ENCODE measurements at places on chromosomes 6 and 20.
A peak's percentile ranks its signal among the peaks of the same experiment; 100 is the strongest.

DNA sequence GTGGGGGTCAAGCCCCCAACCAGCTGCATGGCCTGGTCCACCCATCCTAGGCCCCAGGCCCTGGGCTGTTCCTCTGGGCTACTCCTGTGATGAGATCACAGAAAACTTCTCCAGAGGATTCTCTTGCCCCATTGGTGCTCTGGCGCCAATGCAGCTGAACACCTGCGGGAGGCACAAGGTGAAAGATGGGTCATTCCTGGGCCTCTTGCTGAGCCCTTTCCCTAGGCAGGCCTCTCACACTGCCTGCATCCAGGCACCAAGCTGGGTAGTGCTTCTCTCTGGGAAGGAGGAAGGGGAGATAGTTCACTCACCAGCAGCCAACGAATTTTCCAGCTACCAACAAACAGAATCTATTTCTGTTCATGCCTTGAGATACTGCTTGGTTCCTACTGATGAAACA lies 142.1 kb downstream of the PXDC1 start:
- DNase-seq = no peak

DNA sequence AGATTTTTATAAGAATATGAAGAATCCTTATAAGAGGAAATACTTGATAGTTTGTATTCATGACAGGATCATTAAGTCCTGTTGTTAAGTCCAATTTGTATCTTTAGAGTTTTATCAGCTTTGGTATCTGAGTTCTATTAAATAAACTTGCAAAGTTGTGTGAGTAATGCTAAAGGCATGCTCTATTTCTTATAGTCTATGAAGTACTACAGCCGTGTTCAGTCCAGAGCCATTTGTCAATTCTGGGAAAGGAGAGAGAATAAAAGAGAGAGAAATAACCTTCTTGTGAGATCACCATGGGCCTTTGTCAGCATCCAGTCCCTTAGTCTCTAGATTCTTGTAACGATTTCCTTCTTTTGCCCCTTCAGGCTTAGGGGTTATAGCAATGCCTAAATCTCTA lies 181.2 kb upstream of the POU3F2 start:
- no peak for DNase-seq

- DNase-seq = no peak
Measured at GRCh38 chr6:161134550-161135298, 139.1 kb downstream of the AGPAT4 start.

GRCh38 chr6:91600561-91600960 lies 1013.7 kb upstream of the MAP3K7 start:
- DNase-seq = no peak

DNA sequence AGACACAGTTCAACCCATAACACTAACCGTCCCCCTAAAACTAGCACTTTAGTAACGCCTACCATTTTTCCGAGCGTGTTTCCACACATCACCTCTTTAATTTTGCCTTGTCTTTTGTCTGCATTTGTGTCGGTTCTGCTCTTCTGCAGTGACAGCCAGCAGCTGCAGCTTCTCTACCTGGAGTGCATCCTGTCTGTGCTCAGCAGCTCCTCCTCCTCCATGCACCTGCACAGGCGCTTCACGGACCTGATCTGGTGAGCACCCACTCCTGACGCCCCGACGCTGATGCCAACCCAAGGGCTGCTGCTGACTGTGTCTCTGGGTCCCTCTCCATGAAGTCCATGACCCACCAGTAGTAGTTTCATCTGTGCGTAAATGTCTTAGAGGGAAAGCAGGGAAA lies 35.4 kb upstream of the PBOV1 start:
- no peak for DNase-seq

- DNase-seq = peak; percentile 99
Measured at GRCh38 chr6:144543006-144543871, 258.1 kb downstream of the UTRN start.

DNA sequence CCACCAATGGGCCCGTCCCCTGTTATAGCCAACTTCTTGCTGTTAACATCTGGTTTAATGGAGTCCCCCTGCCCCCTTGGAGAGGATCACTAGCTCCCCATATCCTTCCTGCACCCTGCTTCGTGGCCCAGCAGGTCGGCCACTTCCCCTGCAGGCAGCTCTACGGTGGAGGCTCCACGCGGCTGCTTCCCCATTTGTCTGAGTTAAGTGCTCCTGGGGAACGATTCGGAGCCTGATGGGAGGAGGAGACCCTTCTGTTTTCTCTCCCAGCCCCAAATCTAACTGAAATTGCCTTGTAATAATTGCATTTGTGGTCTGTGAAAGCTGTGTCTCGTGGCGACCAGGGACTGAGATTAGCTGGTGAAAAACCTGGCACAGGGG lies 74.6 kb downstream of the SULF2 start:
- DNase-seq = no peak

GRCh38 chr6:113428702-113429101 lies 428.4 kb upstream of the MARCKS start:
- no peak for DNase-seq

GRCh38 chr6:167825332-167826229 lies 1.1 kb upstream of the AFDN start:
- no peak for DNase-seq

DNA sequence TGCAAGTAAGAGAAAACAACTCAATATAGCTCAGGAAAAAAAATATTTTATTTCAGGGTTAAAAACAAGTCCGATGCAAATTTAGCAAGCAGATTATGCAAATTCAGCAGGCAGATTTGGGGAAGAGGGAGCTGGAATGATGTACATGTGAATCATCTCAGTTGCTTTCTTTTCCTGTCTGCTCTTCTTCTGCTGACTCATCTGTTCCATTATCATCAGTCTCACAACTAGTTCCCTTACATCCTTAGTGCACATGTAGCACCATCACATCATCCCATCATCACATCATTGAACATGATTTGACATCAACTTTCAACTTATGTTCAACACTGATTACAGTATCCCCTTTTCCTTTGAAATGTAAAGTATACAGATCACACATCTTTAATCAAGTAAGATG lies 11.5 kb upstream of the DEFB113 start:
- DNase-seq = no peak

- DNase-seq = no peak
Measured at GRCh38 chr6:108476847-108477430, 83.8 kb upstream of the FOXO3 start.

DNA sequence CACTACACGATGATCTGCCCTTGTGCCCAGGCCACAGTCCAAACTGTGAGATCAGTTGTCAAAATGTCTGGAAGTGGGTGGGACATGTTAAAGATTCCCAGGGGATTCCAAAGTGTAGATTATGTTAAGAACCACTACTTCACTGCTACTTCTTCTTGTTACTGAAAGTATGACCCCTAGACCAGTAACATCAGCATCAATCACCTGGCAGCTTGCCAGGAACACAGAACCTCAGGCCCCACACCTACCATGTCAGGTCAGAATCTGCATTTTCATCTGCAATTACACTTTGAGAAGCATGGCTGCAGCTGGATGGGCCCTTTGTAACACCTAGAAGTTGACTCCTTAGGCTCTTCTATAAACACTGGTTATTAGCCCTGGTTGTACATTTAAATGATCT lies 36.1 kb downstream of the RFPL4B start:
- DNase-seq = no peak

DNA sequence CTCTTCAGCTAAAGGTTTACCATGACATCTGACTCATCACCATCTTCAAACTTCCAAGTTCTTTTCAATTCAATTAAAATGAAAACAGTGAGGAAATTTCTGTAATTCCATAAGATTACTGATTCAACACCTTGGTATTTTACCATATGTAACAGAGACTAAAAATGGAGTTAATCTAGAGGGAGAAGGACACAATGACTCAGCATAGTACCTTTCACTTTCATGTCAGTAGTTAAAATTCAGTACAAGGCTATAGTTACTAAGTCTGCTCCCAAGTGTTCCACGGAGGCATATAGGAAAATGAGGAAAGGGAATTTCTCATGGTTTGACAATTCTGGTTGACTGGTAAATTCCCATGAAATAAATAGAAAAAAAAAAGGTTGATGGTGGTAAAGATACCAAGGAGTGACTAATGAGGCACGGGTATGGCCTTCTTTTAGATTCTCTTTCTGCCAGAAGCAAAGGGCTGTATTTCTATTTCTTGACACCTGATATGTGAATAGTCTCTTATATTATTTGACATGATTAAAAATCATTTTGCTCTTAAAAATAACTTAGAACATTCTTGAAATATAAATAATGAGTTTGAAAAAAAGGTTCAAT lies 526.7 kb upstream of the ADGRB3 start:
- no peak for DNase-seq

DNA sequence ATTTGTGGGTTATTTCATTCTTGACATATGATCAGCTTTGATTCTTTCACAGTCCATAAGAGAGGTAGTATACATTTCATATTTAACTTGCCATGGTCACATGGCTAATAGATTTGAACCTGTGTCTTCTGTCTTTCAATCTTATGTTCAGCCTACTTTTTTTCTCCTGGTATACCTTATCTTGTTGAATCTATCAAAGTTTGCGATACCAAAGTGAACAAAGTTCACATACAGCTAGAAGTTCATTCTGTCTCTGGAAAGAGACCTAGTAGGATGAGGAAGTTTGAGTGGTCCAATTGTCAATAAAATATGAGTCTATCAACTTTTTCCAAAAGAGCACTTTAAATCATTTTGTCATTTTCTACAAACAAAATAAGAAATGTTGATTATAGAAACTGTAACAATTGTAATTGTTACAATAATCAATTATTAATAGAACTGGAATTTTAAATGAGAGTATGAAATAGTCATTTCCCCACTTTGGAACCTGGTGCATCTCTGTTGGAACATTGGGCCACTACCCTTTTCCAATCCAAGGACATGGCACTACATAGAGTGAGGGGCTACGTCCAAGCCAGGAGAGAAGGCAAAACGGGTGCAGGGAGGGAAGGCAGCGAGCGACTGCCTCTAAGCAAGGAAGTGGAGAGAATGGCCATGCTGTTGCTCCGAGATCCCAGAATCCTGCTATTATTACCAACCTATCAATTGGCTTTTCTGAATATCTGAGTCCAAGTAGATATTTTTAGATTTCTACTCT lies 194.2 kb upstream of the FOXQ1 start:
- DNase-seq = no peak

DNA sequence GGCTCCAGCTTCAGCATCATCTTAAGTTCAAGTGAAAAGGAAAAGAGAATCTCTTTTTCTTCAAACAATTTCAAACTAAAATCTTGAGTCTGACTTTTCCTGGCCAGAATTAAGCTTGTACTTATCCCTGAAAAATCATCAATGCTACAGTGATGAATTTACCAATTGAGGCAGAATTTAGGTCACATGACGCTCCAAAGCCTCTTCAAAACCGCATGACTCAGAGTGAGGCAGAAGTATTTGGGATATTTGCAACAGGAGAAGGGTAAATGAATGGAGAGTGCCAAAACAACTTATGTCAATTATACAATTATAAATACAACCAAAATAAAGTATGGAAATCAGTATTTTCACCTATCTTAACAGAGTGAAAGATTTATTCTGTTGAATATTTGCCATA lies 515.5 kb downstream of the COL12A1 start:
- no peak for DNase-seq

DNA sequence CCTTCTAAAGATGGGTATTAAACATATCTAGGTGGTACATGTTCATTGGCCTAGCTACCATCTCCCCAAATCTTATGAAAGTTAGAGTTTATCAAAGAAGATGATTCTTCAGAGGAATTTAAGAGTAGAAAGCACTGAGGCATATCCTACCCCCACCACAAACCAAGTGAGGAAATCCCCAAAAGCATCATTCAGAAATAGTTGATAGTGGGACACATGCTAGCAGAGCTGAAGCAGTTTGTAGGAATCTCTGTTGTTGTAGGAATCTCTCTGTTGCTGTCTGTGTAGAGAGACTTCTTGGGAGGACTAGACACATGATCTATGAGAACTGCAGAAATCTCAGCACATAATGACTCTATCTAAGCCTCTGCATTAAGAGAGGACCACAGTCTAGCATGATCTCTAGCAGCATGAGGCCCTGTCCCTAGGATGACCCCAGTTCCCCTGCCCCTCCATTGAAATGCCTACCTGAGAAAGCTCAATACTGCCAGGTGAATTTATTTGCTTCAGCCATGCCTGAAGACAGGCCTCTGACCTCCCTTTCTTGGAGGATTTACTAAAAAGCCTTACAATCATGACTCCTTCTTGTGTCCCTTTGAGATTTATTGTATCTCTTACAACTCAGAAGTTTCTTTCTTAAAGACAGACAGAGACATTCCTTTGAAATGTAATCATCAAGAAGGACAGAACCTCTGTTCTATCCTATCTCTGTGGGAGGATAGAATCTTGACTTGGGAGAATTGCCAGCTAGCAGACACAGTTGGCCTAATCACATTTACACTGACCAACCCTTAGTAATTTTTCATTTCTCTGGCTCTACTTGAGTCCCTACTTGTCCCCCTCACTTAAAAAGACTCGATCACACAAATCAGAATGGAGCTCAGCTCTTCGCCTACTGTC lies 582.4 kb downstream of the PHF3 start:
- no peak for DNase-seq

DNA sequence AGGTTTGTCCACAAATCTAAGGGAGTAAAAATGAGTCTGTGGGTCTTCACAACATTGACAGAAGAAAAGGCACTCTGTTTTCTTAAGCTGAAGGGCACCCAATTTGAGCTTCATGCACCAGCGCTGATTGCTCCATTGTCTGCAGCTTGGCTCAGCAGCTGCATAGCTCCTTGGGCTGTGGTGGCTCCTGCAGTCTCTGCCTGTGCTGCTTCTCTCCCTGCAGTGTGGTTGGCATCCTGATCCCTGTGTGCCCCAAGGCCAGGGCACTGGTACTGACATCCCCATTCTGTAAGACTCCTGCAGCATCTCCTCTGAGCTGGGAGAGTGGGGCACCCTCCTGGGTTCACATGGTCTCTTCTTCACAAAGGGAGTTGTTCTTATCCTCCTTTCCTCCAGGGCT lies 83.2 kb upstream of the B3GAT2 start:
- DNase-seq = no peak

DNA sequence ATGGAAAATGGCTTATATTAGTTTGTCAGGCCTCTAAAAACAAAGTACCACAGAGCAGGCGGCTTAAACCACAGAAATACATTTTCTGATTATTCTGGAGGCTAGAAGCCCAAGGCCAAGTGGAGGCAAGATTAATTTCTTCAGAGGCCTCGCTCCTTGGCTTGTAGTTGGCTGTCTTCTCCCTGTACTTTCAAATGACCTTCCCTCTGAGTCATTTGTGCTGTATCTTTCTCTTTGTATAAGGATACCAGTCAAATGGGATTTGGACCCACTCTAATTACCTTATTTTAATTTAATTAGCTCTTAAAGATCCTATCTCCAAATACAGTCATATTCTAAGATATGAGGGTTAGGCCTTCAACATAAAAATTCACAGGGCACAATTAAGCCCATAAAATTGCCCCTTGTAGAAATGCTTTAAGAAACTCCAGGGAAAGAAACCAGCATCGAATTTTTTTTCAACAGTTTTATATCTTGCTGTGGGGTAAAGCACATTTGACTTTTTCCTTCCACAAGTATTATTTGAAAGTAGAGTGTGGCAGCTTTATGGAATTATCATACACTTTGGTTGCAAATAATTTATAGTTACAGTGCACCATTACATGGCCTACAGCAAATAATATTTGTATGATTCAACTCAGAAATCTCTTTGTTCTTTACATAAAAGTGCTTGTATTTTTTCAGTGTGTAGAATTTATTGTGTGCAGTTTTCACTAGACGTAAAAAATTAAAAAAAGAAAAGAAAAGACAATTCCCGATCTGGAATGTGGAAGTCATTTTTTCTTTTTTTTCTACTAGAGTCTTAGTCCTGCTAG lies 706.1 kb downstream of the KIF16B start:
- DNase-seq = no peak

- DNase-seq = no peak
Measured at GRCh38 chr6:80148220-80148619, 41.7 kb downstream of the BCKDHB start.

- no peak for DNase-seq
Measured at GRCh38 chr20:8388707-8389106, 256.6 kb downstream of the PLCB1 start.

GRCh38 chr20:5652626-5653553 lies 97.3 kb upstream of the SHLD1 start:
- peak; percentile 26 for DNase-seq

Measured in AML-193 (cell line).